ENCODE measurements at places on chromosomes 11 and 22. TPM values are rescaled to one million over a fixed set of nuclear protein-coding genes. Genes with fewer than 3 reads are reported as not detected.

DNA sequence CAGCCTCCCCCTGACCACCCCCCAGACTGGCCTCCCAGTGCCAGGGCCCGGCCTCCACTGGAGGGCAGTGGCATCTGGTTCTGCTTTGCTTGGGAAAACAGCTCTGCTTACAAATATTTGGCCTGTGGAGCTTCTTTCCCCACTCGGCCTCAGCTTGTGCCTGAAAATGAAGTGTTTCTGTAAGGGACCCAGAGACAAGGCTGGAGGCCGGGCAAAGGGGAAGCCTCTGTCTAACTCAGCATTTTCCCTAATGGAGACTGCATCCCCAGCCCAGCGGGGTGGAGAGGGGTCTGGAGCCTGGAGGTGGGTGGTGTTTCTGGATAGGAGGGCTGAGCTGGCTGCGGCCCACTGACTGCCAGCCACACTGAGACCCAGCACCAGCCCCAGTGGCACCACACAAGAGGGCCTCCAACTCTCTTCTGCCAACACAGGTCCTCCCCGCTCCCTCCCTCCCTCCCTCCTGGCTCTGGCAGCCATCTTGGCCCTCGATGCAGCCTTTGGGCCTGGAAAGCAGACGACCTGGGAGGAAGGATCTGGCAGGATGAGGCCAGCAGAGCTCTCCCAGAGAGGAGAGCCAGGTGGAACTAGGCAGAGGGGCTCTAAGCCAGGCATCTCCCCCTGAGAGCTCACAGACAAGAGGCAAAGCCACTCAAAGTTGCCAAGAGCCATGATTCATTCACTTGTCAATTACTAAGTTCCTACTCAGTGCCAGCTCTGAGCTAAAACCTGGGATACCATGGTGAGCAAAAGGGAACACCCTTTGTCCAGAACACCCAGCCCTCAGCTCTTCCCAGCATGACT is 77.1 kb upstream of the CD82 start:
- H3K27me3 ChIP-seq = peaks cover 5% of the 10 kb centered on the region
- H3K27ac ChIP-seq = no peak overlapping the region
- no peaks in the 10 kb centered on the region for H3K36me3 ChIP-seq
- H3K4me1 ChIP-seq = no peaks in the 10 kb centered on the region

- H3K36me3 ChIP-seq = no peaks in the 10 kb centered on the region
- H3K27me3 ChIP-seq = peaks cover 20% of the 10 kb centered on the region
- H3K4me3 ChIP-seq = no peak overlapping the region
- no peaks in the 10 kb centered on the region for H3K4me1 ChIP-seq
- no peak for DNase-seq
Measured at GRCh38 chr11:41431784-41432183, 27.7 kb downstream of the LRRC4C start.

DNA sequence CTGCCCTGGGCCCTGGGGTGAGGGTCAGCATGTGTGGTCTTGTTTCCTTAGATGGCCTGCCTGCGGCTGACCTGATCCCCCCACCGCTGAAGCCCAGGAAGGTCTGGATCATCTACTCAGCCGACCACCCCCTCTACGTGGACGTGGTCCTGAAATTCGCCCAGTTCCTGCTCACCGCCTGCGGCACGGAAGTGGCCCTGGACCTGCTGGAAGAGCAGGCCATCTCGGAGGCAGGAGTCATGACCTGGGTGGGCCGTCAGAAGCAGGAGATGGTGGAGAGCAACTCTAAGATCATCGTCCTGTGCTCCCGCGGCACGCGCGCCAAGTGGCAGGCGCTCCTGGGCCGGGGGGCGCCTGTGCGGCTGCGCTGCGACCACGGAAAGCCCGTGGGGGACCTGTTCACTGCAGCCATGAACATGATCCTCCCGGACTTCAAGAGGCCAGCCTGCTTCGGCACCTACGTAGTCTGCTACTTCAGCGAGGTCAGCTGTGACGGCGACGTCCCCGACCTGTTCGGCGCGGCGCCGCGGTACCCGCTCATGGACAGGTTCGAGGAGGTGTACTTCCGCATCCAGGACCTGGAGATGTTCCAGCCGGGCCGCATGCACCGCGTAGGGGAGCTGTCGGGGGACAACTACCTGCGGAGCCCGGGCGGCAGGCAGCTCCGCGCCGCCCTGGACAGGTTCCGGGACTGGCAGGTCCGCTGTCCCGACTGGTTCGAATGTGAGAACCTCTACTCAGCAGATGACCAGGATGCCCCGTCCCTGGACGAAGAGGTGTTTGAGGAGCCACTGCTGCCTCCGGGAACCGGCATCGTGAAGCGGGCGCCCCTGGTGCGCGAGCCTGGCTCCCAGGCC is 12.7 kb downstream of the TMEM121B start:
- no peaks in the 10 kb centered on the region for H3K4me1 ChIP-seq
- H3K36me3 ChIP-seq = peaks cover 31% of the 10 kb centered on the region
- no peaks in the 10 kb centered on the region for H3K27me3 ChIP-seq
- no peak overlapping the region for H3K4me3 ChIP-seq
- no peak for DNase-seq

DNA sequence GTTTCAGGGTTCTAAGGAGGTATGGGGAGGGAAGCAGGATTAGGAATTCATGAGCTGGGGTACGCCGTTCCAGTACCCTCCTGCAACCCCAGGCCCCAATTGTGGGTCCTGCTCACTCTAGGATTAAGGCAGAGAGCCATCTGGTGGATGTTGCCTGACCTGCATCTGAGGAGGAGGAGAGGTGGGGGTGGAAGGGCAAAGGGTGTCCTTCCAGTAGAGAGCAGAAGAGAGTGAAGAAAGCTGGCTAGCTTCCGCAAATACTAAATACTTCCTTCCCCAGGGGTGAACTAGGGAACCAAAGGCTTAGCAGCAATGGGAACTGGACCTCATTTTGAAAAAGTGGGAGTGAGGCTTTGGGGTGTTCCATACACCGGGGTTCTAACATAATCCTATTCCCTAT is 10.6 kb downstream of the LRRC51 start:
- peak; percentile 75 for DNase-seq
- no peak overlapping the region for H3K4me3 ChIP-seq
- peak overlapping the region; percentile 4 for H3K27ac ChIP-seq
- no peaks in the 10 kb centered on the region for H3K27me3 ChIP-seq
- H3K36me3 ChIP-seq = peaks cover 44% of the 10 kb centered on the region
- peaks cover 18% of the 10 kb centered on the region for H3K4me1 ChIP-seq

- peak overlapping the region; percentile 99 for H3K4me3 ChIP-seq
- no peaks in the 10 kb centered on the region for H3K4me1 ChIP-seq
- no peaks in the 10 kb centered on the region for H3K27me3 ChIP-seq
- DNase-seq = no peak
- H3K27ac ChIP-seq = peak overlapping the region; percentile 100
Measured at GRCh38 chr11:86245369-86246292, 1.1 kb downstream of the EED start.

- no peak overlapping the region for H3K27ac ChIP-seq
- no peaks in the 10 kb centered on the region for H3K36me3 ChIP-seq
- H3K4me3 ChIP-seq = no peak overlapping the region
- no peaks in the 10 kb centered on the region for H3K4me1 ChIP-seq
Measured at GRCh38 chr22:45911601-45912271, 65.2 kb downstream of the WNT7B start.

DNA sequence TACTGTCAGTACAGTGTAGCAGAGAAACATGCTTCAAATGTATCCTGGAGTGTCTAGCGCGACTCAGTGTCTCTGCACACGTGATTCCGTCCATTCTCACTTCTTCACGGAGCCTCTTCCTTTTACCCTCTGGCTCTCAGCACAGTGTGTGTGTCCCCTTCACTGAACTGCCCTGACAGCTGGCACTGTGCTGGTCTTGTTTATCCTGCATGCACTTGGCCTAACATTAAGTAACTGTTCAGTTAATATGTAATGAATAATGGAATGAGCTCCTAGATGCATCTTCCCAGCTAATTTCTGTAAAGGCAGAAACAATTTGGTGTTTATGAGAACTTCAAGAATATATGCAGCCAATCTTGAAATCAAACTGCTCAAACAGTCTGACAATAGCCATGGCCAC is 44.4 kb downstream of the KMT5B start:
- H3K4me3 ChIP-seq = no peak overlapping the region
- DNase-seq = no peak
- no peaks in the 10 kb centered on the region for H3K4me1 ChIP-seq
- no peaks in the 10 kb centered on the region for H3K27me3 ChIP-seq
- H3K27ac ChIP-seq = no peak overlapping the region
- peaks cover 84% of the 10 kb centered on the region for H3K36me3 ChIP-seq

- H3K27me3 ChIP-seq = no peaks in the 10 kb centered on the region
- H3K36me3 ChIP-seq = no peaks in the 10 kb centered on the region
- no peak overlapping the region for H3K4me3 ChIP-seq
- peak; percentile 88 for DNase-seq
- peaks cover 17% of the 10 kb centered on the region for H3K4me1 ChIP-seq
Measured at GRCh38 chr11:86174101-86175046, 70.2 kb upstream of the EED start.

GRCh38 chr11:72968390-72968789 is 154.2 kb downstream of the ATG16L2 start:
- H3K36me3 ChIP-seq = peaks cover 2% of the 10 kb centered on the region
- no peak overlapping the region for H3K4me3 ChIP-seq
- no peak for DNase-seq
- peaks cover 3% of the 10 kb centered on the region for H3K4me1 ChIP-seq
- H3K27me3 ChIP-seq = no peaks in the 10 kb centered on the region

- peaks cover 34% of the 10 kb centered on the region for H3K27me3 ChIP-seq
- no peak for DNase-seq
- no peaks in the 10 kb centered on the region for H3K36me3 ChIP-seq
- no peak overlapping the region for H3K4me3 ChIP-seq
- no peak overlapping the region for H3K27ac ChIP-seq
- peaks cover 48% of the 10 kb centered on the region for H3K4me1 ChIP-seq
Measured at GRCh38 chr22:29311464-29312217, 3.9 kb downstream of the RASL10A start.

- no peak overlapping the region for H3K27ac ChIP-seq
- H3K36me3 ChIP-seq = no peaks in the 10 kb centered on the region
- no peak overlapping the region for H3K4me3 ChIP-seq
- no peak for DNase-seq
- no peaks in the 10 kb centered on the region for H3K27me3 ChIP-seq
- no peaks in the 10 kb centered on the region for H3K4me1 ChIP-seq
Measured at GRCh38 chr11:104614961-104615360, 283.3 kb downstream of the CASP12 start.

DNA sequence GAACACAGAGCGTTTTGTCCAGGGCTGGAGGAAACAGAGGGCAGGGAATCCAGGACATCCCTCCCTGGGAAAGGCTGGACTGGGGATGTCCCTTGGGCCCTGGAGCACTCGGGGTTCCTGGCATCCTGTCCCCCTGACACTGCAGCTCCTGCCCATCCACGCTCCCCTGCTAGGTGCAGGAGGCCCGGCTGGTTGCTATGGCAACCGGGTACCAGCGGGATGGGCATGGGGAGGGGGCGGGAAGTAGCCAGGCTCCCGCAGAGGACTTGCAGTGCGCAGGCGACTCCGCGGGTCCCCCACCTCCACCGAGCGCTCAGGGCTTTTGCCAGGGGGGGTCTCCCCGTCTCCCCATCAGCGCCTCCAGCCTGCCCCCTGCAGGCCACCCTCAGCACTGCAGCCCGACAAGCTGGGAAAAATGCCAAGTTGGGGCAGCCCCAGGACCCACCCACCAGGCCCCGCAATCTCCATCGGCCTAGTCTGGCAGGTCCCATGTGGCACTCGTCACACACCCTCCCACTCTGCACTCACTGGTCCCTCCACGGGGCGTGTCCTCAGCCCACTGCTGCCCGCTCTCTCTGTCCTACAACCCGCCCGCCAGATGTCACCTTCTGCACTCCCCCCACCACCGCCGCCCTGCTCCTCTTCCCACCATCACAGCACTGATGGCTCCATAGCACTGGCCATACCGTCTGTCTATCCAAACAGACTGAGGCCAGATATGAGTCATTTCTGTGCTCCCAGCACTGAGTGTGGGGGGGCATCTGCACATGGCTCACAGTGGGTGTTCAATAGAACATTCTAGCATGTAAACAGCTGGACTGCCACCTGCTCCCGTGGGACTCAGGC is 31.5 kb downstream of the KIAA0930 start:
- DNase-seq = no peak
- H3K27me3 ChIP-seq = peaks cover 5% of the 10 kb centered on the region
- H3K4me3 ChIP-seq = no peak overlapping the region
- H3K27ac ChIP-seq = no peak overlapping the region
- peaks cover 11% of the 10 kb centered on the region for H3K36me3 ChIP-seq

DNA sequence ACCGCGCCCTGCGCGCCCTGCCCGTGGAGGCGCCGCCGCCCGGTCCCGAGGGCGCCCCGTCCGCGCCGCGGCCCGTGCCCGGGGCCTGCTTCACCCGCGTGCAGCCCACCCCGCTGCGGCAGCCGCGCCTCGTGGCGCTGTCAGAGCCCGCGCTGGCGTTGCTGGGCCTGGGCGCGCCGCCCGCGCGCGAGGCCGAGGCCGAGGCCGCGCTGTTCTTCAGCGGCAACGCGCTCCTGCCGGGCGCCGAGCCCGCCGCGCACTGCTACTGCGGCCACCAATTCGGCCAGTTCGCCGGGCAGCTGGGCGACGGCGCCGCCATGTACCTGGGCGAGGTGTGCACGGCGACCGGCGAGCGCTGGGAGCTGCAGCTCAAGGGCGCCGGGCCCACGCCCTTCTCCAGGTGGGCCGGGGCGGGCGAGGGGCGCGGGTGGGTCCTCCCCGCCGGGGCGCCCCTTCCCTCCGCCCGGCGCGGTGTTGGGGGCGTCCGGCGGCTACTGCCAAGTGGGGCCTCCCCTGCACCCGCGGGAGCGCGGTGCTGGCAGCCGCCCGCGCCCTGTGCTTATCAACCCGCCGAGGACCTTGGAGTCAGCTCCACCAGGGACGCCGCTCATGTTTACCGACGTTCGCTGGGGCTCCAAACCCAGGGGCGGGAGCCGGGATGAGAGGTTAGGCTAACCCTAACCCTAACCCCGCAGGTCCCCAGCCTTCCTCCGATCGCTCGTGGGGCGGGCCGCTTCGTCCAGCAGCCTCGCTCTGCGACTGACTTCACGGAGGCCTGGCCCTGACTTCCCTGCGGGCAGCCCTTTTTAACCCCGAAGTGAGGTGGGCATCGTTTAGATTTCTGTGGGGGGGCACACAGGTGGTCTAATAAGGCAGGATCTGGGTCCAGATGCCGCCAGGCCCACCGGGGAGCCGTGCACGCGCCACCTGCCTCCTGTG is 649 bp downstream of the SELENOO start:
- H3K27ac ChIP-seq = peak overlapping the region; percentile 49
- H3K36me3 ChIP-seq = peaks cover 34% of the 10 kb centered on the region
- peak; percentile 64 for DNase-seq
- peak overlapping the region; percentile 72 for H3K4me3 ChIP-seq
- H3K4me1 ChIP-seq = peaks cover 12% of the 10 kb centered on the region

OR5D16 gene
- polyA plus RNA-seq = not detected

ZFTA gene
- polyA plus RNA-seq = 48.8 TPM

SLC22A8 gene
- polyA plus RNA-seq = 0.07 TPM

ADAMTS8 gene
- polyA plus RNA-seq = 2.9 TPM

GRM5 gene
- 0.06 TPM for polyA plus RNA-seq

NXPE4 gene
- not detected for polyA plus RNA-seq

TMEM135 gene
- 19.9 TPM for polyA plus RNA-seq

HTR3B gene
- 0.34 TPM for polyA plus RNA-seq

TEX54 gene
- polyA plus RNA-seq = 0.76 TPM

ART1 gene
- not detected for polyA plus RNA-seq

GLYAT gene
- 0.45 TPM for polyA plus RNA-seq

CADM1 gene
- polyA plus RNA-seq = 32.7 TPM

TRPC6 gene
- polyA plus RNA-seq = 4.2 TPM

RASL10A gene
- 1.0 TPM for polyA plus RNA-seq

MS4A3 gene
- polyA plus RNA-seq = 0.24 TPM

BTBD10 gene
- 22.6 TPM for polyA plus RNA-seq
